ENCODE measurements at places on chromosomes 5 and 9. TPM values are rescaled to one million over a fixed set of nuclear protein-coding genes. Genes with fewer than 3 reads are reported as not detected.

Gene BAG1
- total RNA-seq: 34.1 TPM

Gene PDGFRB
- total RNA-seq: 35.4 TPM

Gene PCAT7
- total RNA-seq: 0.13 TPM

Gene FBXO10
- 7.5 TPM for total RNA-seq

Gene PCDHGA10
- total RNA-seq: 10.5 TPM

Gene SH2D3C
- 0.25 TPM for total RNA-seq

Gene SMIM3
- total RNA-seq: 18.9 TPM

Gene SVEP1
- 0.16 TPM for total RNA-seq

Gene ZNG1C
- 6.2 TPM for total RNA-seq

Gene NTRK2
- under 0.01 TPM for total RNA-seq

Gene GRM6
- total RNA-seq: not detected

Gene ADGRV1
- 0.81 TPM for total RNA-seq

Gene PRRX2
- total RNA-seq: 2.7 TPM

Gene TLE1
- 84.8 TPM for total RNA-seq

Gene STK10
- total RNA-seq: 13.5 TPM

Gene KIF24
- 1.0 TPM for total RNA-seq
